ENCODE measurements at places on chromosomes 4 and X.

GRCh38 chr4:61318431-61318830 lies 118.3 kb downstream of the ADGRL3 start:
- no peak for DNase-seq

DNA sequence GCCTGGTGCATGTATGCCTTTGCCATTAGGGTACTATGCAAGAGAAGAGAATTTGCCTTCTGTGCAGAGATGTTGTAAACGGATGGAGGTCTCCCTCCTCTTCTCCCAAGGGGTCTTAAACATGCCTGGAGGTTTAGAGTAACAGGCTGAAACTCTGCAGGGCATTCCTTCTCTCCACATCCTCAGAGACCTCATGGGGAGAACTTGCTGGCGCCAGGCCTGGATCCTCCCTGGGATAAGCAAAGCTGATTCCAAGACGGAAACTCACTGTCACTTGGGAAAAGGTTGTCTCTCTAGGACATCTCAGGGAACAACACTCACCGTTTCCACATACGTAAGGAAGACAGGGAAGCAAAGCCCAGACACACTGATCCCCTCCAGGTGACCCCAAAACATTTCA lies 76.9 kb upstream of the GPM6B start:
- DNase-seq, result no peak

- no peak for DNase-seq
These were observed 180.7 kb upstream of the ZFP42 start for GRCh38 chr4:187814737-187815465.

GRCh38 chrX:6782831-6783230 lies 247.9 kb upstream of the VCX3A start:
- DNase-seq, result no peak

- DNase-seq, result no peak
These were observed 165.7 kb downstream of the KDR start for GRCh38 chr4:54959651-54960116.

GRCh38 chrX:105829011-105829410 lies 6.7 kb downstream of the NRK start:
- no peak for DNase-seq

GRCh38 chr4:87734936-87735335 lies 64.4 kb upstream of the IBSP start:
- no peak for DNase-seq

DNA sequence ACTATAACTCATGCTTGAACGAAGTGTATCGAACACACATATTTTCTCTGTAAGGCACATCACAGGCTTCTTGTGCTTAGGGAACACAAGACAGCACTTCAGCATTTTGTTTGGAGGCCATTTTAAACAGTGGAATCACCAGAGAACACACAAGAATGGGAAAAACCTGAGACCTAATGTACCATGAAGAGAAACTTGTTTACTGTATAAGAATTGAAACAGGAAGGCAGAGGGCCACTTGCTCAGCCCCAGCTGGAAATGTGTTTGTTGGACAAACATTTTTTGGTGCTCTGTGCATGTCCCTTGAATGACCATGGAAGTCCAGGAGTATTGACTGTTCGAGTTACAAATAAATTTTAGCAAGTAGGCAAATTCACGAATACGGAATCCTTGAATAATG lies 47.5 kb downstream of the RAPGEF2 start:
- DNase-seq, result no peak

DNA sequence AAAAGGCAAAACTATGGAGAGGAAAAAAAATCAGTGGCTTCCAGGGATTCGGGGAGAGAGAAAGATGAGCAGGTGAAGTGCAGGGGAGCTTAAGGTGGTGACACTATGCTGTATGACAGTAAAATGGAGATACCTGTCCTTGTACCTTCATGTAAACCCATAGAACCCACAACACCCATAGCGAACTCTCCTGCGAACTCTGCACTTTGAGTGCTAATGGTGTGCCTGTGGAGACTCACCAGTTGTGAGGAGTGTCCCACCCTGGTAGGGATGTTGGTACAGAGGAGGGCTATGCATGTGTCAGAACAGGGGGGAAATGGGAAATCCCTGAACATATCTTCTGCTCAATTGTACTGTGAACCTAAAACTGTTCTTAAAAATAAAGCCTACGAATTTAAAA lies 42.8 kb downstream of the HMX1 start:
- DNase-seq, result no peak

Data from left renal pelvis (tissue), 4 donors.